Activated naive CD8-positive, alpha-beta T cell treated with anti-CD3 and anti-CD28 coated beads, Interleukin-2, amount 50 U/mL, for 24 hours (primary cell): ENCODE measurements at places on chromosomes 16 and 17.

GRCh38 chr16:25151996-25152395 is 40.5 kb downstream of the LCMT1 start:
- no peak for DNase-seq

- DNase-seq: no peak
These were observed 67.4 kb downstream of the MAP2K4 start for GRCh38 chr17:12088035-12088434.

DNA sequence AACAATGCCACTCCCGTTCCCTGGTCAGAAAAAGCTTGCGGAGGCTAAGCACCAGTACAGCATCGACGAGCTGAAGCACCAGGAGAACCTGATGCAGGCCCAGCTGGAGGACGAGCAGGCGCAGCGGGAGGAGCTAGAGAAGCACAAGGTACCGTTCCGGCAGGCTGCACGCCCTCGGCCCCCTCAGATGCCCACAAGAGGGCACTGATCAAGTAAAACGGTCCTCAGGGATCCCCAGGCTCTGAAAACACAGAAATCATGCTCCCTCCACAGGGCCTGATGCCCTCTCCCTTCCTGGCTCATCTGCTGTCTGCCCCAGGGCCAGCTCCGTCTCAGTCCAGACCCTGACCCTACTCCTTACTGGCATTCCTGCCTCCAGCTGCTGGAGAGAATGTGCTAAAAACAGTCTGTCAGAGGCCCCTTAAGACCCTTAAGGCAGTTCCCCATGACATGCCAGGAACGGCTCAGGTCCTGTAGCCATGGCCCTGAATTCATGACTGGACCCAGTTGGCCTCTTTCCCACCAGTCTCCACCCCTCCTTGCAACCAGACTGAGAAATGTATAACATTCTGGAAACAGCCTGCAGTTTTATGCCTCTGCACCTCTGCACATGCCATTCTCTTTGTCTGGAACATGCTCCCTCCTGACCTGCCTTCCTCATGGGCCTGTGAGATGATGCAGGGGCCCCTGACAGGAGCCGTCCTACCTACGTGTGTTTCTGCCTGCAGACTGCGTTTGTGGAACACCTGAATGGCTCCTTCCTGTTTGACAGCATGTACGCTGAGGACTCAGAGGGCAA is 21.8 kb downstream of the DRC3 start:
- DNase-seq: peak; percentile 20

GRCh38 chr17:50440172-50440837 is 14.3 kb downstream of the ACSF2 start:
- DNase-seq: no peak

GRCh38 chr17:38405654-38406053 is 22.6 kb upstream of the ARHGAP23 start:
- no peak for DNase-seq

GRCh38 chr16:69565671-69566239 is at the start of gene NFAT5:
Gene NFAT5, plus strand, starts transcription at chr16:69565966. Its CDS starts 336 bp downstream, at chr16:69566302.
- peak; percentile 94 for DNase-seq

DNA sequence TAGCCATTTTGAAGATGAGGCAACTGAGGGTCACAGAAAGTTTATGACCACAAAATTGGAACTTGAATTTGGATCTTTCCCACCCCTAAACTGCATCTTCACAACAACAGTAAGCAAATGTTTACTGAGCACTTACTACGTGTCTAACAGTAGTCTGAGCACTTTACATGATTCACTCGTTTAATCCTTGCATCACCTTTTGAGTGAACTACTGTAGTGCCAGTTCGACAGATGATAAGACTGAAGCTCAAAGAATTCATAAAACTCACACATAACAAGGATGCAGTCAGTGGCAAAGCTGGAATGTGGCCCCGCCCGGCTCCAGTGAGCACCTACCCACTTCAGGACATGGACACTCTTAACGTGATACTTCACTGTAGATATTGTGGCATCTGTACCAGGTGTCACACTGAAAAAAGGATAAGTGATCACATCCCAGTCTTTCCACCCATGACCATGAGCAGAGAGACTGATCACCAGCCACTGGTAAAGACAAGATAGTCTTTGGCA is 36.0 kb upstream of the HLF start:
- no peak for DNase-seq

GRCh38 chr17:61475726-61476125 is 23.5 kb downstream of the TBX4 start:
- no peak for DNase-seq

GRCh38 chr17:77356690-77357201 is 216.0 kb downstream of the SEC14L1 start:
- DNase-seq: peak; percentile 3

DNA sequence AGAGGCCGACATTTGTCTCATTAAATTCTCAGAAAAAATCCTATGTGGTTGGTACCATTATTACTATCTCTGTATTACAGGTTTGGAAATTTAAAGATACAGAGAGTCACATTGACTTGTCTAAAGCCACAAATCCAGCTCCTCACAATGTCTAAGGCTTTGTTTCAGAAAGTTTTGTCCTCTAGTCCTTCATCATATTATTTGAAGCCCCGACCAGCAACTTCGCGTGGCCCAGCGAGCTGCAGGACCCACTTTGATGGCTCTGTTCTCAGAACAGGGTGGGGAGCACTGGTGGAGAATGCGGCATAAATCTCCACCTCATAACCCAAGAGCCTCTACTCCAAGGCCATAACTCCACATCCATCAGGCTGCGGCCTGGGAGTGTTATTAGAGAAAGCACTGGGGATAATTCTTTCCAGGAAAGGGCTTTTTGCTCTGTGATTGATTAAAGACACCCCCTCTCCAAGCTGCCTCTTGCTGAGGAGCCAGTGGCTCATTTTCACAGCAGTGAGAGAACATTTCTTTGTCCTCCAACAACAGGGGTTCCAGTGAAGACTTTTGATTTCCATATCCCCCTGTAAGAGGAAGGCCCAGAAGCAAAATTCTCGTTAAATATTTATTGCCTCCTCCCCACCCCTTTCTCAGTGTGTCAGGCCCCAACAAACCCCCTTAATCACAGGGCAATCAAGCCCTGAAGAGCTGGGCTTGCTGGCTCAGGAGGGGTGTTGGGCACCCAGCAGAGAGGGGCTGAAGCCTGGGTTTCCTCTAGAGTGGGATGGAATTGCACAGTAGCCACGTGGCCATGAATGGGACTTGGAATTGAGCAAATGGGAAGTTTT is 113.7 kb upstream of the CDH11 start:
- DNase-seq: no peak

DNA sequence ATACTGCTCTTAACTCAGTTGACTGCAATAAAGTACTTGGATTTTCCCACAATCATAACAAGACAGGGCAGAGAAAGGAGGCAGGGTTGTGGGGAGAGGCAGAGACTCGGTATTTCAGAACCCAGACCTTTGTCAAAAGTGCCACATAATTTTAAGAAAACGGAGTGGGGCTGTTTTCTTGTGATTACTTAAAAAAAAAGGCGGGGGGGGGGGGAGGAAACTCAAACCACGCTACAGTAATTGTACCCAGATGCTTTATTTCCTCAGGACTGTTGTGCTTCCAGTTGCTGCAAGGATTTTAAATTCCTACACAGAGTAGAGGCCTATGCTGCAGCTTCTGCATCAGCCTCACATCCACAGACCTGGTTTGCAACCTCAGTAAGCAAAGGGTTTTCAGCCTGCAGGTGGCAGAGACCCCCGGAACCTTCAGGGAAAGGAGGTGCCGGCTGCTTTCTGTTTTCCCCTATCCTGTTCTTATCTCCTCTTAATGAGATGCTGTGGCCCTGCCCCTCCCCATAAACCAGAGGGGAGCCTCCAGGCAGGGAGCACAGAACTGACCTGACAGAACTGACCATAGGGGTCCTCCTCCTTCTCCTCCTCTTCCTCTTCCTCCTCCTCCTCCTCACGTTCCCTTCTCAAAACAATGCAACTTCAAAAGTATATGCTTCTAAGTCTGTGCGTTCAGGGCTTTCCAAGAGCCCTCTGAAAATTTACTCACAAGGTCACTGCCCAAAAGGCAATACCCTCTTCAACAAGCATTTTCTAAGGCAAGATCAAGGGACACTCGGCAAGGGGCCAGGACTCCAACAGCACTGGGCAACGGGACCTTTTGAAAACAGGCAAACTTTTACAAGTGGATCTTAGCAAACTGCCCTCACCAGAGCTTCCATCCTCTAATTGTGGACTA is 7.5 kb downstream of the AXIN2 start:
- DNase-seq: no peak

- no peak for DNase-seq
These were observed 23.2 kb upstream of the SLC5A11 start for GRCh38 chr16:24822542-24822941.

DNA sequence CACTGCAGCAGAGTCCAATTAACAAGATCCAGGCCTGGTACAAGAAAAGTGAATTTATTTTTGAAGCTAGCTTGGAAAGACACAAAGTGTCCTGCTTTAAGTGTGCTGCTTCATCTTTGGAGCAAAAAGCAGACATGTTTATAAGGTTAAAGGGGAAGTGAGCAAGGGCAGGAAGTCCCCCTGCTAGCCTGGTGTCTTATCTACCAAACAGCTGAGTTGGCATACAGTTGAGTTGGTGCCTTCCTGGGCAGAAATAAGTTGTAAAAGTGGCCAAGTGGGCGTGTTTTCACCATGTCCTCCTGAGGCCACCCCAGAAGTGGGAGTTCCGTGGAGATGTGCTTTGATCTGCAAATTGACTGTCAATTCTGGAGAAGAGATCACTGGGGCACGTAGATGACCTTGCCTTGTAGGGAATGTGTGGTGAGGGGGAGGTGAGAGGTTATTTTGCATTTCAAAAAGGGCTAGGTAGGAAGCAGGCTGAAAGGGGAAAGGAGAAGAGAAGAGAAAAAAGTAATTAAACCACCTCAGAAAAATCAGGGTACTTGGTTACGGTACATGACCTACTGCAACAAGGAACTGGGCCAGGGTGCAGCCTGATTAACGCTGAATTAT is 38.3 kb upstream of the HSBP1 start:
- no peak for DNase-seq

DNA sequence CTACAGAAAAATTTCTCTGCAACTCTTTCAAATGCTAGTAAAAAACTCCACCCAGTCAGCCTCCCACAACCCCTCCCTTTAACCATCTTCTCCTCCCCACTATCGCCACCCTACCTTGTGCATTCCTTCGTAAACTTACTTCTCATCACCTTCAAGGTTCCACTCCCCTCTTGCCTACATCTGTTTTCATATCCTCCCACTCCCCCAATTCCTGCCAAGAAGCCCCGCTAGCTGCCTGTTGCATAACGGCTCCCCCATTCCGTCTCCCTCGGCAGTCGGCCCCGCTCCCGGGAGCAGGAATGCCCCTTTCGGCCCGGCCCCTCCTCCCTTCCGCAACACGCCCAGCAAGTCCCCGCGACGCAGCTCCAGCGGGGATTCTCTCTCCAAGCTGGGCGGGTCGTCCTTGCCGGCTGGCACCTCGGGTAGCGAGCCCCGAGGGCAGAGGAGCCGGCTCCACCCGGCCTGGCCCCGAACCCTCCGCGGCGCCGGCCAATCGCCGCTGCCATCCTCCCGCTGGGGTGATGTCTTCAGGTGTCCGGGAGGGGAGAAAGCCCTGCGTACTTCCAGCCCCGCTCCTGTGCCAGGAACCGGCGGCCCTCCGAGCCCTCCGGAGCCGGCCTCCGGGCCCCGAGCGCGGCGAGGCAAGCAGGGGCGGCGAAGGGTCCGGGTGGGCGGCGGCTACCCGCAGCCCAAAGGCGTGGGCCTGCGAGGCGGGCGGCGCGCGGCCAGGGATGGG is 1.5 kb downstream of the PHLPP2 start:
- DNase-seq: peak; percentile 66

DNA sequence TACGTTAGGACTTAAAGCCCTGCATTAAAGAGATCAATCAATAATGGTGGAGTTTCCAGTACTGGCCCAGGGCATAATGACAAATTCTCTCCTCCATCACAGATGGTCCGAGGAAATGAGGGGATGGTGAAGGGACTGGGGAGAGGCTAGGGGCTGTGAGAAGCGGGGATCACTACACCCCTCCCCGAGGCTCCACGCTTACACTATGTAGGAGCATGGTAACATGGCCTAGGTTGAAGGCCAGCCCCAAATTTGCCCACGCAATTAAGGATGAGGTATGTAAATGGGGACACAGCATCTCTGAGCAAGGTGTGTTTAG is 8.0 kb upstream of the AKTIP start:
- no peak for DNase-seq

DNA sequence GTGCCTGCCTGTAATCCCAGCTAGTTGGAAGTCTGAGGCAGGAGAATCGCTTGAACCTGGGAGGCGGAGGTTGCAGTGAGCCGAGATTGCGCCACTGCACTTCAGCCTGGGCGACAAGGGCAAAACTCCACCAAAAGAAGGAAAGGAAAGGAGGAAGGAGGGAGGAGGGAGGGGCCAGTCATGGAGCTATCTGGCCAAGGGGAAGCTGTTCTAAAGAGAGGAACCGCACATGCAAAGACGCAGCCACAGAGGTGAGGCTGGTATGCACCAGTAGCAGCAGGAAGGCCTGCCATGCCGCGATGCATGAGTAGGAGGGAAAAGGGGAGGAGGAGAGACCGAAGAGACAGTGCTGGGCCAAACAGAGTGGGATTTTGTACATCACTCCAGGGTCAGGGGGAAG is 35.9 kb downstream of the HSBP1 start:
- no peak for DNase-seq

GRCh38 chr16:30553393-30553899 is 4.7 kb downstream of the ZNF764 start:
- DNase-seq: no peak

GRCh38 chr17:1650731-1651558 is 1.3 kb upstream of the RILP start:
- DNase-seq: no peak

DNA sequence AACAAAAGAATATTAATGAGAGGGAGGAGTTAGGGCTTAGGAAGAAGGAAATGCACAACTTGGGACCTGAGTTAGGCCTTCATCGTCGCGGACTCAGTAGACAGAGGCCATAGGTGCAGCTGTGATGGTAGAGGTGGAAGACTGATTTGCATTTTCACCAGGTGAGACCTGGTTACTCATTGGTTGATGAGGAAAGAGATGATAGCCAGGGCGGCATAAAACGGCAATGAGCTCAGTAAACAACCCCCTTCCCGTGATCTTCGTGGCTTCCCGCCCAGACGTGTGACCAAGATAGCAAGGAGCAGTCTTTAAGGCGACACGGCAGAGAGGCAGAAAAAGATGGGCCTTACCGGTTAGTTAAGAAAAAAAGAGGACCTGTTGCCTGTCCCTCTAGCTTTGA is at the start of gene TMC5:
Gene TMC5 (plus strand): TSS at position 244 of the 400 bp plus-strand sequence. CDS start 22,156 bp downstream, outside the sequence.
- no peak for DNase-seq

- DNase-seq: no peak
These were observed 13.4 kb upstream of the DNAJA2 start for GRCh38 chr16:46986896-46987295.

- no peak for DNase-seq
These were observed 36.8 kb upstream of the CES5A start for GRCh38 chr16:55912022-55912421.
